ENCODE measurements at places on chromosomes 6 and 20.

- DNase-seq, result no peak
These were observed 279.6 kb downstream of the NRN1 start for GRCh38 chr6:5726976-5727718.

GRCh38 chr20:58650181-58650775, 805 bp upstream of the STX16 start:
- peak; percentile 77 for DNase-seq

GRCh38 chr6:146679386-146679785, 80.6 kb downstream of the ADGB start:
- no peak for DNase-seq

GRCh38 chr20:15056246-15056645, 718.8 kb upstream of the FLRT3 start:
- no peak for DNase-seq

- peak; percentile 72 for DNase-seq
These were observed 15.8 kb downstream of the AARS2 start for GRCh38 chr6:44297063-44298038.

DNA sequence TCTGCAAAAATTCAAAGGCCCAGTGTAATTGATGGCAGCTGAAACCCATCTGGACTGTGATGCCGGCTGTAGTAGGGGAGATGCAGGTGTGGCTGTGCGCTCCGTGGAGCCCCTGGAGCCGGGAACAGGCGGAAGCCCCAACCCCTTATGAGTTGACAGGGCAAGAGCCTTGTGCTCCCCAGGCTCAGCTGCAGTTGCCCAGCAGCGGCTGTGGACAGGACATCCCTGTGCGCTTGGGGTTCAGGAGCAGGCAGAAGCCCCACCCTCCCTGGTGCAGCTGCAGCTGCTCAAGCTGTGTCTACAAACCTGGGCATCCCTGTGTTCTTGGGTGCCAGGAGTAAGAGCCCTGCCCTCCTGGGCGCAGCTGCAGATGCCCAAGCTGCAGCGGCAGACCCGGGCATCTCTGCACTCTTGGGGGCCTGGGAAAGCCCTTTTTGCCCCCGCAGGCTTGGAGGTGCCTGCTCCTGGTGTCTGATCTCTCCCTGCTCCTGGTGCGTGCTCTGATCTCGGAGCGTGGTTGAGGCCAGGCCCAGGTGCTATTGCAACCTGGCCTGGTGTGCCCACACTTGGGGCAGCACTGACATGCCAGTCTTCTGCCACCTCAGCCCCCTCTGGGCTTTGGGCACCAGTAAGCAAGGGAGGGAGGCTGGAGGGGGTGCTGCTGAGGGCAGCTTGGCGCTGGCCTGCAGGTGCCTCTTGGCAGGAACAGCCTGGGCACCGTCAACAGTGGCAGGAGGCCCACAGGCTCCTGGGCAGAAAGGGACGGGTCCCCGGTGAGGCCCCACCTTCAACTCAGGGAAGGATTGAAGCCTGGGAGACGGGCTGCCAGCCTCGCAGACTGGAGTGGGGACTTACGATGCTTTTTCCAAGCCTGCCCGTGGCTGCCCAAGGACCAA, 30.3 kb downstream of the OR2J2 start:
- DNase-seq, result no peak

- DNase-seq, result no peak
These were observed 1.5 kb downstream of the SALL4 start for GRCh38 chr20:51800872-51801121.

- DNase-seq, result peak; percentile 18
These were observed 368.9 kb downstream of the LAMA2 start for GRCh38 chr6:129251669-129252376.

- DNase-seq, result no peak
These were observed 296.9 kb downstream of the HIVEP2 start for GRCh38 chr6:142648036-142648451.

GRCh38 chr6:41767112-41767833, 12.4 kb downstream of the FRS3 start:
- DNase-seq, result no peak

- DNase-seq, result peak; percentile 67
These were observed 5.9 kb downstream of the TMEM63B start for GRCh38 chr6:44133003-44133931.

Data from frontal cortex (tissue), 4 donors.